Nucleus accumbens (tissue), 56 donors: ENCODE measurements at places on chromosomes 5 and 9.

DNA sequence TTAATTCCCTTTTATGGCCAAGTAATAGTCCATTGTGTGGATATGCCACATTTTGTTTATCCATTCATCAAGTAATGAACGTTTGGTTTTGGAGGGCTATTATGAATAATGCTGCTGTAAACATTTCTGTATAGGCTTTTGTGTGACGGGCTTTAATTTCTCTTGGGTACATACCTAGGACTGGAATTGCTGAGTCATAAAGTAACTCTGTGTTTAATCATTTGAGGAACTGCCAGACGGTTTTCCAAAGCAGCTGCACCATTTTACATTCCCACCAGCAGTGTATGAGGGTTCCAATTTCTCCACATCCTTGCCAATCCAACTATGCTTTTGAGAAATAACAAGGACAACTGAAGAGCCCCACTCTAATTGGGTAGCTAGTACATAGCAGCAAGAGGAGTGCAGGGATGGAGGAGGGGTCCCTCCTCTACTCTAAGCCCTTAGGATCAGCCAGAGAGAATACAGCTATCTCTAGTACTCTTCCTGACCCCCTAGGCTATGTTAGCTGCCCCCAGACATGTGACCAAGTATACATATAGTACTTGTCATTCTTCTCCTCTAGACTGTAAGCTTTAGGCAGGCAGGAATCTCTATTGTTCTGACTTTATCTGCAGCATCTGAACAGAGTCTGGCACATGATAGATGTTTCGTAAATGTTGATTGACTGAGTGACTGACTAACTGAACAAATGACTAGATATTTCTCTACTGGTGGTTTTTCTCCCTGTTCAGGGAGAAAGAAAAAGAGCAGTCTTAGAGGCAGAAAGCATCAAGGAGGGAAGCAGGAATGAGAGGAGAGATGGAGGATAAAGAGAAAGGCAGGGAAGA lies 22.1 kb upstream of the MATR3 start:
- DNase-seq, result no peak

DNA sequence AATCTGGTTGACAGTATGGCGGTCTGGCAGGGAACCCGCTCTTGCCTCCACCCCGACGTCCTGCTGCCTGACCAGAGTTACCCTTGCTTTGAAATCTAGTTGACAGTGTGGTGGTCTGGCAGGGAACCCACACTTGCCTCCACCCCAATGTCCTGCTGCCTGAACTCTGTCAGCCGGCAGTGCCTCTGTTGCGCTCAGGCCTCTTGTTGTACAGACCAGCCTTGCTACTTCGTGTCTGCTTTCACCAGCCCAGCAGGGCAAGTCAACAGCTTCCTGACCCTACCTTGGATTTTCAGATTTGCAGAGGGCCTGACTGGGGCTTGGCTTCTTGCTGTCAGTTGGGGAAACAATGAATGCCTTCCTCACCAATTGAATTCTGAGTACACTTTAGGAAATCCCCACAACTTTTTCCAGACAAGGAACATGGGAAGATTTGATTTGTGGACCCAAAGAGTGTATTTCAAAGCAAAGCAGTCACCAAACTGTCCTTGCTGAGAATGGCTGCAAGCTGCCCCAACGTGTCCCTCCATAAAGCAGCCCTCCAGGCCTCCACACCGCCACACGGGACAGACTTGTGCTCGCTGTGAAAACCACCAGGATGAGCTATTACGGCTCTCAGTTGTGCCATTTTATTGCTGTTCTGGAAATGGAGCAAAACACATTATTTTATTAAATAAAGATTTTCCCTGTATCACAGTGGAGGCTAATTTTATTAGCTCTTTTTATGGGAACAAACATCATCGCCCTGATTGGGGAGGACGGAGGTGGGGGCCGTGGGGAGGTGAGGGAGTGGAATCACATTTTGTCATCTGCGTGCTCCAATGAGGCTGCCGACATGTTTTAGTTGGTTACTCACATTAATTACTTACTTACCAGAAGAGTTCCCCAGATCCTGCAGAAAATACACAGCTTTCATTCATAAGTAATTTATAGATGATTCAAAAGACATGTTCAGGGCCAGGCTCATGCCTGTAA lies 189.3 kb downstream of the AOPEP start:
- no peak for DNase-seq

DNA sequence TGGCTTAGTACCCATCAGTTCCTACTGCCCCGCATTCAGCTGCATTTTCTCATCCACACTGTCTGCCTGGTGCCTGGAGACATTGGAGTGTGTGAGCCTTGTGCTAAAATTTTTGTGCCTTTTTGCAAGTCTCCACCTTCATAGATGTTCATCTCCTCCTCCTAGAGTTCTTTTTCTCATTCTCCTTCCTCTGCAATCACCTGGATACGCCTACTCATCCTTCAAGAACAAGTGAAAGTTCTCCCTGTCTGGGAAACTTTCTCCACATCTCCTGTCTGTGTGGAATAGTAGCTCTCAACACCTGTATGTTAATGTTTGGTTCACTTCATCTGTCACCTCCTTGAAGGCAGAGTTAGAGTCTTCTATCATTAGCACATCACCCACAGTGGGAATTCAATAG lies 125.7 kb upstream of the FBXL17 start:
- no peak for DNase-seq

DNA sequence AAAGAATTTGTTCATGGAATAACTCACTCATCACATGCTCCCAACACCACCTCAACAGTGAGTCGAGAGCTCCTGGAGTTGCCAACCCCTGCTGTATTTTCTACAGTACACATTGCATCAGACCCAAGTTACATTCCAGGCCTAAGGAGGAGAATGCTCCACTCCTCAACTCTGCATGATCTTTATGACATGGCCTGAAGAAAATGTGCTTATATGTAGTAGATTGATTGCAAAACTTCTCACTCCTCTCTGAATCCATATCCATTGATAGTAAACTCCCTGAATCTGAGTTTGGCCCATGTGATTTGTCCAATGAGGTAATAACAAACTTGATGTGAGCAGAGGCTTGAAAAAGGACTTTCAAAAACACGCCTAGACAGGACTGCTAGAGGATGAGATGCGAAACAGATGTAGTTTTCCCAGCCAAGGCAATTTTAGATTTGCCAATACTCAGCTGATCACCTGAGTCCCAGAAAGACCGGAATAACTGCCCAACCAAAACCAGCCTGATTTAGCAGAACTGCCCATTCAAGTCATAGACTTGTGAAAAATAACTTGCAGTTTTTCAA lies 29.0 kb upstream of the PAPPA start:
- DNase-seq, result no peak

DNA sequence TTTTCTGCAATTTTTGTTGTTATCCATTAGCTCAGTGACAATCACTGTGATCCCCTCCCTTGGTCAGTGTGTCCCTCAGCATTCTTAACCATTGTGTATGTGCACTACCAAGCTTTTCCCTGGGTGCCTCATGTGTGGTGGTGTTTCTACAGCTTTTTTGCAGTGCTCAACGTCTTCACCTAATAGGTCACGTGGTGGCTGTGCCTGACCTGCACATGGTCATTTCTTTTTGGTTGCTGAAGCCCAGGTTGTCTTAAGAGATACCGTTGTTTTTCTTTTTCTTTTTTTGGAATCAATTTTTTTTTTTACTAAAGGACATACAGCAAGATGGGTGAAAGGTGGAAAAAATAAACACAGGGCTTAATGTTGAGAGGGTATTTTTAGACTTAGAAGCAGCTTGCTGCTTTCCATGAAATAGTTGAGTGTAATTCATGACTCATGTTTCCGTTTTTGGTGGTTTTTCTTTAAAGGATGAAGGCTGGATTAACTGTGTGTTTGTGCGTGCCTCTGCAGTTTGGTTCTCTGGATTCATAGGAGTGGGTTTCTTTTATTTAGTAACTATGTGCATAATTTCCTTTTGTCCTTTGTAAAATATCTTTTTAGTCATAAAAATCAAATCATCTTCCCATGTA lies 22.2 kb downstream of the SH3GL2 start:
- no peak for DNase-seq

DNA sequence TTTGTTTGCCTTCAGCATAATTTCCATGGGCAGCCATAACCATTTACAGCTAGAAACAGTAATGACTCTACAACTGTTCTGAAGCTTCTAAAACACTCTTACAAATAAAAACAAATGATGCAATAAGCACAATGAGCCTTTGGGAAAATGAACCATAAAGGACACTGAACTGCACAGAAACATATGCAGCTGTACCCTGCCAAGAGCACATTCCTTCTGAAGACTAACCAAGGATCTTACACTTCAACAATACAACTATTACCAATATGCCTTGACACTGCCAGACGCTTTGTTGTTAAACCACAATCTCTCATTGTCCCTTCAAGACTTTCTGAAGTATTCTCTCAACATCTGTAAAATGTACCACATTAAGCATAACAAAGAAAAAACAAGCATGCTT lies 104.2 kb upstream of the HMHB1 start:
- no peak for DNase-seq

DNA sequence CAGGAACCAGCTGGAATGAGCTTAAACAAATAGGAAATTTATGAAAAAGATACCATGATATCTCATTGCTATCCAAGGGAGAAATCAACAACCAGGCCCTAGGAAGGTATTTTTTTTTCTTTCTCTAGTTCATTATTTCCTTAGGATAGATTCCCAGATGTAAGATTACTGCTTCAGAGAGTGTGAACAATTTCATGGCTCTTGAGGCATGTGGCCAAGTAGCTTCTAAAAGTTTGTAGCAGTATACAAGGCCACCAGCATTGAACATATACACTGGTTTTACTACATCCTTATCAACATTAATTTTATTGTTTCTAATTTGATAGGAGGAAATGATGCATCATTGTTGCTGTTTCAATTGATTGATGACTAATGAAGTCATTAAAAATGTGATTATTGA lies 201.2 kb downstream of the SREK1 start:
- no peak for DNase-seq

DNA sequence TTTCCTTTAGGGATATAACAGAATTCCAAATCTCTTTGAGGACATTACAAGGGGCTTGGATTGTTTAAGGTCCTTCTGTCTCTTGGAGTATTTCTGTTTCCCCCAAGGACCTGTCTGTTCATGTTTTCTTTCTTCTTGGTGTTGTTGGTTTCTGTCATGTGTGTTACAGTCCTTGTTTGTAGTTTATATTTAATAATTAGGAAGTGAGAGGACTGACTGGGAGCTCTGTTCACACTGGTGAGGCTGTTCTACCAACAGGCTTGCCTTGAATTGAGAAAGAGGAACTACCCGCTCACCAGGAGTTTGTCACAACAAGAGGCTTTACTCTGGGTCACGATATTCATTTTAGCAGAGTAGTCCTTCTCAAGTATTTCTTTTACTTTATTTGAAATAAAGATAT lies 119.2 kb upstream of the SV2C start:
- DNase-seq, result no peak

- DNase-seq, result no peak
Observed at GRCh38 chr9:128370367-128370751, 815 bp upstream of the URM1 start.

GRCh38 chr9:92257327-92257726 lies 36.2 kb downstream of the IARS1 start:
- no peak for DNase-seq

DNA sequence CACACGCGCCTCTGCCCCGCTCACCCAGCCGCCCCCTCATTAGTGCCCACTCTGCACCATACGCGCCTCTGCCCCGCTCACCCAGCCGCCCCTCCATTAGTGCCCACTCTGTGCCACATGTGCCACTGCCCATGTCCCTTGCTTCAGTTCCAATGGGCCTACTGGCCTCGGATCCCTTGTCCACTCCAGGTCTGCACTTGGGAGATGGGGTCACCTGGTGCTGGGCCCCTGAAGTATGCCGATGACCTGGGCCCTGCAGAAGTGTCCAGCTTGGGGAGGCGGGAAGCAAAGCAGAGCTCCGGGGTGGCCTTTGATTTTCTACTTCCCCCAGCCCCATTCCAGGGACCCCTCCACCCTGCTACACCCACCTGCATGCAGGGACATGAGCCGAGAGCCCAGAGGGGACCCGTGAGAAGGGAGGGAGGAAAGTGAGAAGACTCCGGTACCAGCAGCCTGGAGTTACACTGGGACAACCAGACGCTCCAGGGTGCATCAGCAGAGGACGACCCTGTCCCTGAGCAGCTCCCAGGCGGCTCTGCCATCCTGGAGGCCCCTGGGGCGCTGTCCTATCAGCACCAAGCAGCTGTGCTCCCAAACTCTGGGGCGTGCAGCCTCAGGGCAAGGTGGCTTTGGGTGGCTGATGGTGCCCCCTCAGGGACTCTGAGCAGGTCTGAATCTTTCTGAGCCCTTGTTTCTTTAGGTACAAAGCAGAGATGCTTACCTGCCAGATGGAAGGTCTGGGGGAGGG lies 140.8 kb downstream of the RXRA start:
- no peak for DNase-seq

DNA sequence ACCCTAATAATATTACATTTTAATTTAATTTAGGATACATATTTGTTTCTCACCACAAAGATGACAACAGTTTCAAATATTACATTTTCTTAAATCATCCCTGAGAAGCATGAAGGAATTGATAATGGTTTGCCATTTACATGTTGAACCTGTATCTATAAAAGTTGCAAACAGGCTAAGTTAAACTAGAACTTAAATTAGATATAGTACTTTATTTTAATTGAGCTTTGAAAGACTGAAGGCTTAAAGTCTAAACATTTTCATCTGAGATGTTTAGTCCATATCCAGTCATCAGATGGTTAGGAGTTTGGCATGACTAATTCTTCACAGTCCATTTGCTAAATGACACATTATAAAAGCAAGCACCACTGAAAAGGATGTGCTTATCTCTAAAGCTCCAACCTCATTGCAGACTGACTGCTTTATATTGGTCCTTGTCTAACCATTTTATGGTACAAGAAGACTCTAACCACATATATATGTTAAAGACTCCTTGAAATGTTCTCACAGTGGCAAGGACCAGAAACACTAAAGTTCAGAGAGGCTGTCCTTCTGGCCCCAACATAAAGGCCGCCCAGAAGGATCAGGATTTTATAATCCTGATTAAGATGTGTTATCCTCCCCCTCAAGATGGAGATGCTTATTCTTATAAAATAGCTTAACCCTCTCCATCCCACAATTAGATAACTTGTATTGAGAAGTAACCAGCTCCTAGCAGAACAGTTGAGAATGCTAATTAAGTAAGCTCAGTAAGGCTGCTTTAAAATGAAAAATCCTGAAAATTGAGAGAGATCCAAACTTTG lies 25.8 kb downstream of the WNT8A start:
- DNase-seq, result no peak

DNA sequence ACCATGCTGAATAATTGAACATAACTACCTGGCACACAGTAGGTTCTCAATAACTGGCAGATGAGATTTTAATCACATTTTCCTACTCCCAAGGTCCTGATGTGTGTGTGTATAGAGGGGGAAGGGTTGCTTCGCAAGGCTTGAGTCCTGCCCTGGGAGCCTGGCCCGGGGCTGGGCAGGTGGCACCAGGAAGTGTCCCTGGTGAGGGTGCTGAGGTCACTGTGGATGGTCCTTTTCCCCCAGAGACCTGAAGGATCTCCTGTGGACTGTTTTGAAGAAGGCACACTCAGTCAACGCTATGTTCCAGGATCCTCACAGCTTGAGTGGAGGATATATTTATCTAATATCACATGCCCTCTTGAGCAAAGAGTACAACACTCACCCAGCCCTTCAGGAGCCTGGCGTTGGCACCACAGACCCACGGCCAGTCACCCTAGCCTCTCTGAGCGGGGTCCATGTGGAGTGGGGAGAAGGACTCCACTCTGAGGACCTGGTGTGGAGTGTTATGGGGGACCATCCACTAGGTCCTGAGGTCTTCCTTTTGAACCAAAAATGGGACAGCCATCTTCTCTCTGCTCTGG lies 177.8 kb downstream of the GABBR2 start:
- no peak for DNase-seq
